ENCODE measurements at places on chromosomes 12 and 14. TPM values are rescaled to one million over a fixed set of nuclear protein-coding genes. Genes with fewer than 3 reads are reported as not detected.

TAS2R19 gene
- 2.0 TPM for total RNA-seq

WNT1 gene
- not detected for total RNA-seq

E2F7 gene
- 3.9 TPM for total RNA-seq

LHX5 gene
- not detected for total RNA-seq

- no peak for DNase-seq
Measured at GRCh38 chr12:94582591-94582990, 67.8 kb downstream of the TMCC3 start.

DNA sequence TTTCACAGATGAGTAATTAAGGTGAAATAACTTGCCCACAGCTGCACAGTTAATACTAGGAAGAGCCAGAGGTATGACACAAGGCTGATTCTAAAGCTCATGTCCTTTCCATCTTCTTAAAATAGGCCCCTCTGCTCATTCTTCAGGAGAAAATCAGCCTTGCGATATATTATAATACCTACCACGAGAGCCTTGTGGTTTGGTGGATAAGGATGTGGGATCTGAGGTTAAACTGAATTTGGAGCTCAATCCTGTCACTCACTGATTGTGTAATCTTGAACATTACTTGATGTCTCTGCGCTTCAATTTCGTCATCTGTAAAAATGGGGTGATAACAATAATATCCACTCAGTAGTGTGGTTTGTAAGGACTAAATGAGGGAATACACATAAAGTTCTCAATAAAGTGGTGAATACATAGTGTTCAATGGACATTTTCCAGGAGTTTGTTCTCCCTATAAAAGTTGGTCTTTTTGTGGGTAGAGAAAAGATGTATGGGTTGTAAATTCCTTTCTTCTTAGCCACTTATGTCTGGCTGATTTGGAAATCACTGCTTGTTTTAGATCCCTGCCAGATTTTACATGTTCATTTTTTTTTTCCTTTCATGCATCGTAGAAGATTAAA is 25.1 kb upstream of the ATP2B1 start:
- DNase-seq: peak; percentile 87

- DNase-seq: no peak
Measured at GRCh38 chr14:68627868-68628604, 164.8 kb downstream of the ZFP36L1 start.

GRCh38 chr12:56661979-56662638 is 16.3 kb upstream of the ATP5F1B start:
- DNase-seq: no peak

- no peak for DNase-seq
Measured at GRCh38 chr12:57236201-57236924, 6.9 kb downstream of the SHMT2 start.

DNA sequence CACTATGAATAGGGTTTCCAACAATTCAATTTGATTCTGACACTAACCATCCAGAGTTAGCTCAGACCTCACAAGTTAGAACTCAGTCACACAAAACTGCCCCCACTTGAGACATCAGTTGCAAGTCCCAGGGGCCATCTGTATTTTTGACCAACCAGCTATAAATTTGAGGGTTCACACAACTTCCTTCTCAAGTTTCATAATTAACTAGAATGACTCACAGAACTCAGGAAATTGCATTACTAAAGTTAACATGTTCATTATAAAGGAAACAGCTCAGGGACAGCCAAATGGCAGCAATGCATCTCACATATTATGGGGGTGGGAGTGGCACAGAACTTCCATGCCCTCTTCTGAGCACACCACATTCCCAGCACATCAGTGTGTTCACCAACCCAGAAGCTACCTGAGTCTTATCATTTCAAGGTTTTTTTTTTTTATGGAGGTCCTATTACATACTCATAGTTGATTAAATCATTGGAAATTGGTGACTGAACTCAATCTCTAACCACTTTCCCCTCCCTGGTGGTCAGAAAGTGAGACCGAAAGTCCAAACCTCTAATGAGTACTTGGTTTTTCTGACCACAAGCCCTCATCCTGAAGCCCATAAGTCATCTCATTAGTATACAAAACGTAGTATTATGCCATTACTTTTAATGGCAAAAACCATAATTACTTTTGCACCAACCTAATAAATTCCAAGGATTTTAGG is 1721.5 kb upstream of the SEL1L start:
- DNase-seq: peak; percentile 3

All from myocyte (in vitro differentiated cells).